AG20443 (cell line): ENCODE measurements at places on chromosomes 5 and 9.

DNA sequence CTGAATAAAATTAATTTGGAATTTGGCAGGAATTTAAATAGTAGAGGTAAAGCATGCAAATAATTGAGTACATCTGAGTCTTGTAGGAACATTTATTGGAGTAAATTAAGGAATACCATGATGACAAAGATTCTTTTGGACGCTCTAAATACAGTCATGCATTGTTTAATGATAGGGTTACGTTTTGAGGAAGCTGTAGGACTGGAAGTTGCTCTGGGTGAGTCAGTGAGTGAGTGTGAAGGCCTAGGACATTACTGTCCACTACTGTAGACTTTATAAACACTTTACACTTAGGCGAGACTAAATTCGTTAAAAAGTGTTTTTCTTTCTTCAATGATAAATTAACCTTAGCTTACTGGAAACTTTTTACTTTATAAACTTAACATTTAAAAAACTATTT, 113.0 kb downstream of the FAM170A start:
- no peak for DNase-seq

GRCh38 chr5:12691330-12691729, 787.1 kb upstream of the CTNND2 start:
- DNase-seq: no peak

- DNase-seq: no peak
These were observed 46.5 kb downstream of the P4HA2 start for GRCh38 chr5:132181011-132181629.

DNA sequence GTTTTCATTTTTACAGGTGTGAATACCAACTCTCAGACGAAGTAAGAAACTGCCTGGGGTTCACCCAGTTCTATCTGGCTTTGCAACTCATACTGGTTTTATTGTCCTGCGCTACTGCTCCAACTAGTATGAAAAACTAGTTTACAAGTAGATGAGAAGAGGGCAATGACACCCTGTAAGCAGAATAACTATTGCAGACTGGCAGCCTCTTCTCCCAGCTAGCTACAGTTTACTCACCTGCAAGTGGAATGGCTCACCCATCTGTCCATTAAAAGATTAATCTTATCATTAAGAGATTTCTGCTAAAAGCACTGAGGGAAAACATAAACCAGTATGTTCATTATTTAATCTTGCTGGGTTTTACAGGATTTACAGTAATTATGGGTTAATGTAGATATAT, 113.4 kb downstream of the FRMD3 start:
- DNase-seq: no peak

DNA sequence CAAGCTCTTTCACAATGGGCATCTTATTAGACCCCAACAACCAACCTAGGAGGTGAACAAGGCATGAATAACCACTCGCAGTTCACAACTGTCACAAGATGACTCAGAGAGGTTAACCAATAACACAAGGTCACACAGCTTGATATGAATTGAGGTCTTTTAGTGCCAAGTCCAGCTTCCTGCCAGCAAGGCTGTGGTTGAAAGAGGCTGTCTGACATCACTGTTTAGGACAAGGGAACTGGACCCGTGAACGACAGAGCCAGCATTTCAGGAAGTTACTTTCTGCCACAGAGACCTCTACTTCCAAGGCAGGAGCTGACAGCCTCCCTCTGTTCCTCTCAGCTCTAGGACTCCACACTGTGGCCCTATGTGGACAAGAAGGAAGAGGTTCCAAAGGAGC, 53.4 kb upstream of the ALDH1B1 start:
- peak; percentile 77 for DNase-seq

DNA sequence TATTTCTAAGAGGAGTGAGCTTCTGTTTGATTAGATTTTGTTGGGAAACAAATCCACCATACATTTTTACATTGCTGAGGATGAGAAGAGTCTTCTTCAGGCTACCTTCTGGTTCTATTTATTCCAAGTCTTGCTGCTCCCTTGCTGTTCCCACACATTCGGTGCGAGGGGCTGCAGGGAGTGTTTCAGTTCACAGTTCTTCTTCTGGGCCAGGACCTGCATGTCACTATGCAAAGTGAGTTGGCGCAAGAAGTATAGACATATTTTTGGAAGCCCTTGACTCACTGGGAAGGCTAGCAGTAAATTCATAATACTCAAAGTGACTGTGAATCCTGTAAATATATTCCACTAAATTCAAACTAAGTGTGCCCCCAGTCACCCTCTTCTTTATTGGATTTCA, 657.9 kb downstream of the TAF11L14 start:
- DNase-seq: no peak

- DNase-seq: no peak
These were observed 139.2 kb upstream of the SMARCA2 start for GRCh38 chr9:1875921-1876448.

DNA sequence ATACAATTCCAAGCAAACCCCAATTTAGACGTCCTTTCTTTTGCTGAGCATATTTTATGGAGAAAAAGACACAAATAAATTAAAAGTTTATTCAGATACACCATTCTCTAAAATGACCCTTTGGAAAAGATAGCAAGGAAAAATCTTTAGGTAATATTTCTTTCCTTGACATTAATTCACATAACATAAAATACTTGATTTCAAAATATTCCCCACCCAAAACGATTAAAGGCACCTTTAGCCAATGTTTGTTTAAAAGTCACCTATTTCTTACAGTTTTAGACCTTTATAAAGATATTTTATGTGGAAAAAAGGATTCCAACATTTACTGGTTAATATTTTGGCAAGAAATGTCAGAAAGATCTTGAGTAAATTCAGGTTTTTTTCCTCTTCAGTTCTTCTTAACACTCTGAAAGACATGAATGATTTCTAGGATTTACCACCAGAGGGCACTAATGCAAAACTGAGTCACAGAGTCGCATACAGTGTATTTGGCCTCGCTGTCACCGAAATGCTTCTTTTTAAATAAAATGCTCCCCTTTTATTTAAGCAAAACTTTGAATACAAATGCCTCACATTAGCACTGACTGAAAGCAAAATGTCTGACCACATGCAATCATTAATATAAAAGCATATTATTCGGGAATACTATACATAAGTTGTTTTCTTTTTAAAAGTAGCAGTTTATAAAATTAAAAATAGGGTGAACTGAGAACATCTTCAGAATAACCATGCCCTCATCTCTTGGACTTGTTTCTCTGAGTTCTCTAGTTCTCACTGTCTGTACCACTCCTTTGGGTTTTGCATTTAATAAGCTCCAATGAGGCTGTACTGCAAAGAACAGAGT, 122.5 kb downstream of the SLC1A3 start:
- DNase-seq: peak; percentile 70

GRCh38 chr9:138103849-138104206, 226.2 kb downstream of the CACNA1B start:
- no peak for DNase-seq

- DNase-seq: peak; percentile 89
These were observed 93.3 kb upstream of the ZNF366 start for GRCh38 chr5:72600391-72600981.

DNA sequence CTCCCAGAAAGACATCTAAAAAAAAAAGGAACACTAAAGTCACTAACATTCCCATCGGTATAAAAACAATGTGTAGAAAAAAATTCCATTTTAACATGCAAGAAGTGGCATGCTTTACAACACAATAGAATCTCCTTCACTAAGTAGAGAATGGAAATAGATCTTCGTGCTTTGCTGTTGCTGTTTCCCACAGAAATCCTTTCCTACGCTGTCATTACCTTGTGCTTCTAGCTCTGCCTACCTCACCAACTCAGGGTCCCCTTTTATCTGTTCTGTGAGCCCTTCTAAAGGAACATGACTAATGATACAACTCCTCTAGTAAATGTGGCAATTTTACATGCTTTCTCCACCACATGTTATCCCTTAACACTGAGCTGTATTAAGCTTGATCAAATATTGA, 202.9 kb downstream of the MCTP1 start:
- DNase-seq: no peak

DNA sequence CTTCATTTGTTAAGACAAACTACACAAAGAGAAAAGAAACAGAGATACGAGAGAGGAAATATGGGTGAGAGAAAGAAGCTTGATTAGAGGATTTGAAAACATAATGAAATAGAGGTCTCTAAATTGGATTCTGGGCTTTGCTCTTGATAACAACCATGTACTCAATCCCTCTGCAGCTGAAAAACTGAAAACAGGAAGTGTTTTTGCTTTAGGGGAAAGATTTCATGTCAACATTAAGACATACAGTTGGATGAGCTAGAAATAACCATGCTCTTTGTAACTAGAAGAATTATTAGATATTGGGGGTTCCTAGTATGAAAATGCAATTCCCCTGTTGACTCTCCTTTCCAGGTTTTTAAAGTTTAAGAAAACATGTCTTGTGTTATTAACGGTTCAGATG, 21.9 kb downstream of the CRHBP start:
- no peak for DNase-seq
